ENCODE measurements at places on chromosomes 16 and 17.

DNA sequence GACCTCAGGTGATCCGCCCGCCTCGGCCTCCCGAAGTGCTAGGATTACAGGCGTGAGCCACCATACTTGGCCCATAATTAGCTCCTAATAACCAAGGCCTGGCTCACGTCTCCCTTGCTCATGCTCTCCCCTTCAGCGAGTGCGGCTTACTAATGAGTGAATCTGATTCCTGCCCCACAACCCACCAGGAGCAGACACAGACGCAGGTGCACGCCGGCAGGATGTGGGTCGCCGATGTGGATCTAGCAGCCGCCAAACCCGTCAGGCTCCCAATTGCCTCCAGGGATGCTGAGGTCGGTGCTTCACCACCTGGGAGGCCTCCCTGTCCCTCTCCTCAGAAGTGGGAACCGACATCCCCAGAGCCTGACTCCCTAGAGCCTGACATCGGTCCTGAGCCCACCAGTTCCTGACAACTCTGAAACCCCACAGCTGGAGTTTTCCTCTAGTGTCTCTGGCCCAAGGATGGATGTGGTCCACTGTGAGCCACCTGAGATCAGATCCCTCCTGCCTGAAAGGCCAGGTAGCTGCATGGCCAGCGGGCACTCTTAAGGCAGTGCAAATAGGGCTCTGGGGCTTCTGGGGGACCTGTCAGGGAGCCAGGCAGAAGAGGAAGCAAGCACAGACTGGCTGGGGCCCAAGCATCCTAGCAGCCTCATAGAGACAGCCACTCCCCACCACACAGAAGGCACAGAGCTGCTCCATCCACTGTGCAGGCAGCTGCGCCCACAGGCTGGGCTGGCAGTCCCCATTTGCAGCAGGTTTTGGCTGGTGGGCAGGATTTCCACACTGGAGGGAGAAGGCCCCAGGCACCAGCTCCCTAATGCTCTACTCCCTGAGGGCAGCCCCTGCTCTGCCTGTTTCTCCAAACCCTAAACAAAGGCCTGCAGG is 10.8 kb downstream of the EXOC7 start:
- H3K36me3 ChIP-seq: peaks cover 58% of the 10 kb centered on the region
- H3K27ac ChIP-seq: no peak overlapping the region
- DNase-seq: no peak

GRCh38 chr17:38750044-38750311 is 1.8 kb upstream of the PCGF2 start:
- DNase-seq: no peak
- H3K36me3 ChIP-seq: peaks cover 18% of the 10 kb centered on the region
- H3K4me1 ChIP-seq: peaks cover 43% of the 10 kb centered on the region
- peak overlapping the region; percentile 100 for H3K4me3 ChIP-seq

DNA sequence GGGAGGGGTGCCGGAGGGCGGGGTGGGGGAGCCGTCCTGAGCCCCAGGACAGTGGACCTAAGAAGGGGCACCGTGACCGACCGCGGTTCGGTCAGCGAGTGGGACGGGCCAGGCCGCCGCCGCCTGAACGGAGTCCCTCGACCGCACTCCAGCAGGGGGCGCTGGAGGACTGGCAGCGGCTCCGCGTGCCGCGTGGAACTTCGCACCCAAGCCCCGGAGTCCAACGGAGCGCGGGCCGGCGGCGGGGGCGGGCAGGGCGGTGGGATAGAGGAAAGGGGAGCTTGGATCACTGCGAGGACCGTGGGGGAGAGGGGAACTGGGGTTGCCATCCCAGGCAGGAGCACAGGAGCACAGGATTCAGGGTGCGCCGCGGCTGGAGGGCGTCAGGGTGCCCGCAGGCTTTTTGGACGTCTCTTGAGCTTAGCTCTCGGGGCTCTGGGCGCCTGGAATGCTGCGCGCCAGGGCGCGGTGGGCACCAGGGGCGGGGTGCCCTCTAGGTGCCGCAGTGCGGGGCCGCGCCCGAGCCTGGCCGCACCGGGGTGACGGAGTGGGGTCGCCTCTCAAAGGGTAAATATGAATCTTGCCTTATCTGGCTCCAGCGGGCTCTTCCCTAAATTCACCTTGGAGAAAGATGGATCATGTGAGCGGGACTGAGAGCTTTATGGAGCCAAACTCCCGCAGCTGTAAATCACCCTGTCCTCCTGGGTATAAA is 379 bp upstream of the OTOP2 start:
- peak; percentile 64 for DNase-seq
- H3K4me1 ChIP-seq: no peaks in the 10 kb centered on the region
- no peaks in the 10 kb centered on the region for H3K36me3 ChIP-seq
- H3K27ac ChIP-seq: no peak overlapping the region
- peaks cover 44% of the 10 kb centered on the region for H3K27me3 ChIP-seq
- H3K4me3 ChIP-seq: no peak overlapping the region

DNA sequence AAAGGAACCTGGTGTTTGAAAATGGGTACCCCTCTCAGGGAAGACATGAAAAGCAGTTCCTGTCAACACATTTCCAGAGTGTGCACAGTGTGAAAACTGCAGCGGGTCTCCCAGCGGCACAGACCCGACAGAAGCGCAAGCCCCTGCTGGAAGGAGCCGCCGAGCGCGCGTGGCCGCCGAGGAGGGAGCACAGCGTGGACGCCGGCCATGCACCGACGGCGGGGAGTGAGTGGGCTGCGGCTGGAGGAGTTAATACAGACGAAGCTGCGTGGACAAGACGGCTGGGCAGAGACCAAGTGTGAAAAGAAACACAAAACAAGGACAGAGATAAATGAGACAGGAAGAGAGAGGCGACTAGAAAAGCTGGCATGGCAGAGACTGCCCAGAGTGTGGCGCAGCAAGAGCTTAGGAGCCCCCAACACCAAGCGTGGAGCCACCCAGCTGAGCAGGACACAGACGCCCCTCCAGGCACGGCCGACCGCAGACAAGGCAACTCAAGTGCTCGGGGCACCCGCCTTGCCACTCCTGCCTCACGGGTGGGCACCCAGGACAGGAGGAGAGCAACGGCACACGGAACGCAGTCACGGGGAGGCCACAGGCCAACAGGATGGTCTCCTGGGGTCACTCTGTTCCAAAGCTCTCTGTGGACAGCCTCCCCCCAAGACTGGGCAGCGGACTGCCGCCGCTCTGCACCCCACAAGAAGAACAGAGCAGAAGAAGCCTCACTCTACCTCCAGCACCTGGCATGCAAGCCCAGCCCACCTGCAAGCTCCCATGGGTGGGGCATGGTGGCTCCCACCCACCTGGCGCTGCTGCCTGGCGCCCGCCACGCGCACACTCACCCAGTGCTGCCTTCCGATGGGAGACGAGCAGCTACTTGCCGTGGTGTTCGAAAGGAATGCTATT is 16.5 kb downstream of the SLC16A3 start:
- peaks cover 13% of the 10 kb centered on the region for H3K4me1 ChIP-seq
- DNase-seq: no peak
- H3K27me3 ChIP-seq: no peaks in the 10 kb centered on the region
- H3K4me3 ChIP-seq: no peak overlapping the region
- H3K36me3 ChIP-seq: peaks cover 75% of the 10 kb centered on the region
- H3K27ac ChIP-seq: peak overlapping the region; percentile 31

- H3K4me3 ChIP-seq: no peak overlapping the region
- H3K4me1 ChIP-seq: no peaks in the 10 kb centered on the region
- H3K27ac ChIP-seq: no peak overlapping the region
- H3K27me3 ChIP-seq: peaks cover 9% of the 10 kb centered on the region
- H3K36me3 ChIP-seq: no peaks in the 10 kb centered on the region
Measured at GRCh38 chr16:77276661-77277060, 77.5 kb downstream of the SYCE1L start.

DNA sequence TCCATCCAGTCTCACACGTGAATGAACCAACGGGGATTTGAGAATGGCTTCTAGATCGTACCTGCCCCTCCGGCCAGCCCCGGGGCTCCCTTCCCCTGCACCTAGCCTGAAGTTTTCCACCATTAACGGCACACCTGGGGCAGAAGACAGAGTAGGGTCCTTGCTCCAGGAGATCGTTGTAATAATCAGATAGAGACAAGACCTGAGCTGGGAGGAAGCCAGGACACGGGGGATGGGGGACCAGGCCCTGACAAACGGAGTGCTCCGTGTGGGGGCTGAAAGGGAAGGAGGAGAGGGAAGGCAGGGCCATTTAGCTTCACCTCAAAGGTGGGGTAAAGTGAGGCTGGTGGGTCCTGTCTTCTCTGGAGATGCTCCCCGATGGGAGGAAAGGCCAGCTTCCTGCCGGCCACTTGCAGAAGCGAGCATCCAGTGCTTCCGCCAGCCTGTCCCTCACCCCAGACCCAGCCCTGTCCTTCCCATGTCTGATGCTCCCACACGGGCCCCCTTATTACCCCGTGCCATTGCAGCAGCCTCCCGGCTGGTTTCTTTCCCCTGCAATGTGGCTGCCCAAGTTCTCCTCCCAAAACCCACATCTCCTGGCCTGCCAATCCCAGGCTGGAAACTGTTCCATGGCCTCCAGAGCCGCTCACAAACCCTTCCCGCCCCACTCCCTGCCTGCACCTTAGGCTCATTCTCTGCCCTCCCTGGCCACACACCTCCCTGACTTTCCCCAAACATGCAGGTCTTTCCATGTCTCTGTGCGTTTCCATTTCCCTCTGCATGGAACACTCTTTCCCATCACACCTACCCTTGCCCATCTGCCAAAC is 79.3 kb downstream of the MRC2 start:
- DNase-seq: no peak
- H3K4me3 ChIP-seq: no peak overlapping the region
- peaks cover 3% of the 10 kb centered on the region for H3K4me1 ChIP-seq
- peaks cover 64% of the 10 kb centered on the region for H3K27me3 ChIP-seq
